ENCODE measurements at places on chromosomes 3 and 15.

DNA sequence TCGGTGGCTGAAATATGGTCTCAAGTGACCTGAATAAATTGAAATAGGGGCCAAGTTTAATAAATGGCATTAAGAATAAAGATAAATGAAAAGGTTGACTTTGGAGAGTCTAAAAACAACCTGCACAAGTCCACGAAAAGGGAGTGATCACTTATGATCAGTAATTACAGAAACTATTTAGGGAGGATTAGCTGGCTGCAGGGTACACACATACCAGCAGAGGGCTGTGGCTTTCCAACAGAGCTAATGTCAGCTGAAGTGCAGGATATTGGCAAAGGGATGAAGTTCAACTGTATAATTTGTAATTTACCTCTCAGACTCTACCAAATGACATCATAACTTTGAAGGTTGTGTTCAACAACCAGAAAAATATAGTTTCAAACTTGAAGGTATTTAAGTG is 86.8 kb downstream of the SYNPR start:
- no peak for DNase-seq

DNA sequence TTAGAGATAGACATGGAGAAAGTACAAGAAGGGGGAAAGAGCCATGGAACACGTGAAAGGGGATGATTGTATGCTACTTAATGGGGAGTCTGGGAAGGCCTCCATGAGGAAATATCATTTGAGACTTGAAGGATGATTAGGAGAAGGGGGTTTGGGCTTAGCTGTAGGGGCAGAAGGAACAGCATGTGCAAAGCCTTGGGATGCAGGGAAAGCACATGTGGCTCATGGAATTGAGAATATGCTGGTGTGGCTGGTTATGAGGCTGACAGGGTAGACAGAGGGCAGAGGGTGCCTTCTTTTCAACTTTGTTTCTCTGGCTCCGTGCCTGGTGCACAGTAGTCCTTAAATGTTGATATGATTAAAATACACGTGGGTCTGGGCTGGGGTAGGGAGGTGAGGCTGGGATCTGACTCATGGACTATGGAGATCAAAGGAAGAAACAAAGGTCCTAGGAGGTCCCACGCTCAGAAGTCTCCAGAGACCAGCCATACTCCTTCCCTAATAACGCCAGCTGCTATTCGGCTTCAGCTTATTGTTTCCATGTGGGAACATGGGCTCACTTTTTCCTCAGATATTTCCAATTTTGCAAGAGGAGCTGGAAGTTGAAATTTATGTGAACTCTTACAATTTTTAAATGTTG is 1.1 kb downstream of the GTF2E1 start:
- peak; percentile 19 for DNase-seq

- no peak for DNase-seq
Measured at GRCh38 chr15:86115145-86115801, 35.6 kb downstream of the AGBL1 start.

DNA sequence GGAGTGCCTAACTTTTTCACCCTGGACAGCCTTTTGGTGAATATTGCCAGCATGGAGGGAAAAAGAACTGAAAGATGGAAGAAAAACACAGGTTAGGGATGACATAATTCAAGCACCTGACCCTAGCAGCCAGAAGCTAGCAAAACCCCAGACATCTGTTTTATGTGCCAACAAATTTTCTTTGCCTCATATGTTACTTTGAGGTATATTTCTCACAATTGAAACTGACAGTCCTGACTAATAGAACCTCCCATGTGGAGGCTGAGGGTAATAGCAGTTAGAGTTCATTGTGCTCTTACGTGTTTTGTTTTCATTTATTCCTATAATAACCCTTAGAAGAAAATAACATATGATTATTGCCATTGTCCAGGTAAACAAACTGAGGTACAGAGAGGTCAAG is 71.5 kb upstream of the SLC25A26 start:
- DNase-seq = no peak

DNA sequence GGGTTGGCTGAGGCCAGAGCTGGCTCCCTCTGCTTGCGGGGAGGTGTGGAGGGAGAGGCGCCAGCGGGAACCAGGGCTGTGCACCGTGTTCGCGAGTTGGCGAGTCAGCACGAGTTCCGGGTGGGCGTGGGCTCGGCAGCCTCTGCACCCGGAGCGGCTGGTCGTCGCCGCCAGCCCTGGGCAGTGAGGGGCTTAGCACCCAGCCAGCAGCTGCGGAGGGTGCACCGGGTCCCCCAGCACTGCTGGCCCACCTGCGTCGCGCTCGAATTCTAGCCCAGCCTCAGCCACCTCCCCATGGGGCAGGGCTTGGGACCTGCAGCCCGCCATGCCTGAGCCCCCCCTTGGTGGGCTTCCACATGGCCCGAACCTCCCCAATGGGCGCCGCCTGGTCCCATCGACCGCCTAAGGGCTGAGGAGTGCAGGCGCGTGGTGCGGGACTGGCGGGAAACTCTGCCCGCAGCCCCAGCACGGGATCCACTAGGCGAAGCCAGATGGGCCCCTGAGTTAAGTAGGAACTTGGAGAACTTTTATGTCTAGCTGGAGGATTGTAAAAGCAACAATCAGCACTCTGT is 125.6 kb downstream of the FRMD4B start:
- DNase-seq = no peak

DNA sequence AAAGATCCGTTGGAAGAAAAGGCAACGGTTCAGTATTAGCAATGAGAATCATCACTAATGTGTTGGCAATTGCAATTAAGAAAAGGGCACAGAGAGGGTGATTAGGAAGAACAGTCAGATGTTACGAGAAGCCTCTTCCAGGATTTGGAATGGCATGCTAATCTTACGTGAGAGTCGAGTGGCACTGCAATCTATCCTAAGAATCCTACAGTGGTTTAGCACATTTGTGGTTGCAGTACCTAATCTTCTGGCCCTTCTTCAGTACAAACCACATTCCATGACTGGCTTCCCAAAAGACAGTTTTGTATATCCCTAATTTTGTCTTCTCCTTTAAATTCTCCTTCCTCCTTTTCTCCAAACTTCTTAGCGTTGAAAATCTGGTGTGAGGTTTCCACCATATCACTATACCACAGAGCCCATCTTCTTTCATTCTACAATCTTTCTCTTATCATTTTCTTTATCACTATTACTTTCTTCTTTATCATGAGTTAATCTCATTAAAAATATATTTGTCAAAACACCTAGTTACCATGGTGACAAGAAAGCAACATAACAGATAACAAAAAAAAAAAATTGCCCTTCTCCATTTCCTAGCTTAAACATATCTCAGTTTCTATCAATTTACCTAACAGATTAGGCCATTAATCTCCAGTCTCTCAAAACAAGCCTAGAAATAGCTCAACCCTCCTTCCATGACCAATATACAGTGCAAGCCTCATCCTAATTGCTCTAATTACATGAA is 60.1 kb downstream of the IGSF11 start:
- no peak for DNase-seq

DNA sequence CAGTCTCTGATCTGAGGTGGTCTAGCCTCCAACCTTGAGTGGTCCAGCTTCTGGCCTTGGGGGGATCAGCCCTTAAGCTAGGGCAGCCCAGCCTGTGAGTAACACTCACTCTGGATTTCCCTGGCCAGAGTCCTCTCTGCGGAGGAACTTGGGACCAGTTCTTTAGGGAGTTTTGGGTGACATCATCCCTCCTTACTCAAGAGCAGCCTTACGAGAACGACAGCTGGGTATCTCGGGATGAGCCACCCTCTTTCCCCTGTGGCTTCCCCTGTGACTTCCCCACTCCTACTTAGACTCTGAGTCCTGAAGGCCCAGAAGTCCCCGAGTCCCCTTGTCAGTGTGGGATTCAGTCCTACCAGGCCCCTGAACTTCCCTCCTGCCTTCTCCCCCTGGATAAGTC is 10.2 kb upstream of the PLXND1 start:
- no peak for DNase-seq

DNA sequence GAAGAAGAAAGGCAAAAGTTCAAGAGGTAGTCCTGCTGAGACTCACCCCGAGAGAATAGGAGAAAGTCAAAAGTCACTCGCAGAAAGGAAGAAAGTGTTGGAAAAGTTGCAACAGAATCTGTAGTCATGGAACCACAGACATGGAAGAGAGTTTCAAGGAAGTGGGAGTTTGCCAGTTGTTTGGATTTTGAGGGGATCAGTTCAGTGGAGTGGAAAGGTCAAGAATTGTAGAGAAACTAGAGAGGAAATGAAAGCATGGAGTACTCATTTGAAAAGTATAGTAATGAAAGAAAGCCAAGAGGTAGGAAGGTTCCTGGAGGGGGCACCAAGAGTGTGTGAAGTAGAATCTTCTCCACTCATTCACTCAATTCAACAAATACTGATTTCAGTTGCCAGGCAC is 34.7 kb downstream of the SPTSSB start:
- DNase-seq = no peak

DNA sequence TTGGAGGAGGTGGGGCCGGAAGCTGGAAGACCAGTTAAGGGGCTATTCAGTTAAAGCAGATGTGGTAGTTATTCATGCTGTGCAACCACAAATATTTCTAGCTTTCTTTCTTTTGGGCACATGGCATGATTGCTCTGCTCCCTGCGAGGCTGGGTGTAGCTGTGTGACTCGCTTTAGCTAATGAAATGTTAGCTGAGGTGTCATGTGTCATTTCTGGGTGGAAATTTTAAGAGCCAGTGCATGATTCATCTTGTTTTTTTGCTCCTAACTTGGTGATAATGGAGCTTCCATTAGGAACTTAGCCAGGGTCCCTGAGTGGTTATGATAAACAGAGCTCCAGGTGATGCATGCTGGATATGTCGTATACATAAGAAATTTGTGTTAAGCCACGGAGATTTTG is 300.6 kb downstream of the SATB1 start:
- no peak for DNase-seq

DNA sequence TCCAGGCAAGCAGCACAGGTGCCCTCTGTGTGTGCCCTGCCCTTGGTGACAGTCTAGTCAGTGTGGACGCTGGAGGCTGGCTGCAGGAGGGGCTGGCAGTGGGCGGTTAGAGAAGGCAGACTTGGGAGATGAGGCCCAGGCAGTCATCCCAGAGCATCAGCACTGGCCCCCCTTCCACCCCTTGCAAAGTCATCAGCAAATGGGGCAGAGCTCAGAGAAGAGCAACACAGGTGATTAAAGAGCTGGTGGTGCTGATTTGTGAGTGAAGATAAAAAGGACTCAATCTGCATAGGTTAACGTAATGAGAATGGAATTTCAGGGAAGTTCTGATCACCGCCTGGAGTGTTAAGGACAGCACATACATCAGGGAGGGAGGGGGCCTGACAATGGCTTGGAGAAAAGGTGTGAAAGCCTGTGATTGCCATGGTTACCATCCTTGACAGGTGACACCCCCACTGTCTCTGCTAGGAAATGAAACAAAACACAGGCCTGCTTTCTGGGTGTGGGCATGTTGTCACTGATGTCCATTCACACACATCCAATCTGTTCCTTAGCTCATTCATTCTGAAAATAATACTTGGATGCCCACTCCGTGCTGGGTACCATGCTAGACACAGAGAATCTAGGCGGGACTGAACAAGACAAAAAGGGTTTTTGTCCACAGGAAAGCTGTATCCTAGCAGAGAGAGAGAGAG is 269.6 kb upstream of the ST8SIA2 start:
- no peak for DNase-seq

GRCh38 chr3:81911221-81911620 is 149.8 kb upstream of the GBE1 start:
- DNase-seq = no peak

GRCh38 chr3:27596334-27596841 is 112.2 kb upstream of the SLC4A7 start:
- no peak for DNase-seq

- no peak for DNase-seq
Measured at GRCh38 chr3:156443079-156443478, 111.8 kb downstream of the SSR3 start.

- DNase-seq = peak; percentile 85
Measured at GRCh38 chr3:125148836-125149235, 63.7 kb downstream of the SLC12A8 start.

DNA sequence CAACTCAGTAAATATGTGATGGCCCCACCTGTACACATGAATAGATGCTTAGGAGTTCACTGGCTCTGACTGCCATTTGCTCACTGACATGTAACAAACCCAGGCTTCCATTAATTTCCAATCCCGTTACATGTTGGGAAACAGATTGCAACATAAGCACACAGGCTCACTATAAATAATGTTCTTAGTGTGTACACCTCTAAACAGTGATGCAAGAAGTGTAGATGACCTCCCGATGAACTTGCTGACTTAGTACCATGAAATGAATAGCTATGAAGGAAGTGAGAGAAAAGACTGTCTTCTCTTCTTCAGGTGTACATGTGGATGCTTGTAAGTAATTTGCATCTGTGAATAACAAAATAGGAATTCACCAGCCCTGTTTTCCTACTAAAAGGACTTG is 21.4 kb upstream of the FSIP1 start:
- DNase-seq = no peak

DNA sequence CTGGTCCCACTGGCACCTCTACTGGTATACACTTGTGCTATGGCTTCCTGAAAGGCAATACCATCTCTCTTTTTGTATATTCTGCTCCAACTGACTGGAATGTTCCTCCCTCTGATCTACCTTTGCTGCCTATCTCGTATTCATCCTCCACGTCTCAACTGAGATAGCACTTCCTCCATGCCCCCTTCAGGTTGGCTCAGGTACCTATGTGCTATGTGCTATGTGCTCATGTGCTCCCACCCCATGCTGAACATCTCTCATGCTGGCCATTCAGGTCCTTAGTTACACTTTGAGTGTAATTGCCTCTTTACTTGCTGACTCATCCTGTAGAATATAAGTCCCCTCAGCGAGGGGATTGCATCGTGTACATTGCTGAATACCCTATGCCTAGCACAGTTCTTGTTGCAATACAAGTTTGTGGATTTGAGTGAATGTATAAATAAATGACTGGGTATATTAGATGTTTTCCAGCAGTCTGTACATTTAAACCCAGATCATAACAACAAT is 156.9 kb downstream of the SOX2 start:
- DNase-seq = no peak

DNA sequence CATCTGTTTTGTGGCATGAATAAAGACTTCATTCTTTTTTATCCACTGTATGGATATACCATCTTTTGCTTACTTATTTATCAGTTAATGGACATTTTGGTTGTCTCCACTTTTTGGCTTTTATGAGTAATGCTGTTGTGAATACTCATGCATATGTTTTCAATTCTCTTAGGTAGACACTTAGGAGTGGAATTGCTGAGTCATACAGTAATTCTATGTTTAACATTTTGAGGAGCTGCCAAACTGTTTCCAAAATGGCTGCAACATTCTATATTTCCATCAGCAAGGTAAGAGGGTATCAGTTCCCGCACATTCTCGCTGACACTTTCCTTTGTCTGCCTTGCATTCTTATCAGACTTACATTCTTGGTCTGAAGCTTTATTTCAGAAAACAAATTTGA is 191.1 kb downstream of the WNT5A start:
- no peak for DNase-seq

- no peak for DNase-seq
Measured at GRCh38 chr3:4898454-4899313, 80.6 kb upstream of the BHLHE40 start.

DNA sequence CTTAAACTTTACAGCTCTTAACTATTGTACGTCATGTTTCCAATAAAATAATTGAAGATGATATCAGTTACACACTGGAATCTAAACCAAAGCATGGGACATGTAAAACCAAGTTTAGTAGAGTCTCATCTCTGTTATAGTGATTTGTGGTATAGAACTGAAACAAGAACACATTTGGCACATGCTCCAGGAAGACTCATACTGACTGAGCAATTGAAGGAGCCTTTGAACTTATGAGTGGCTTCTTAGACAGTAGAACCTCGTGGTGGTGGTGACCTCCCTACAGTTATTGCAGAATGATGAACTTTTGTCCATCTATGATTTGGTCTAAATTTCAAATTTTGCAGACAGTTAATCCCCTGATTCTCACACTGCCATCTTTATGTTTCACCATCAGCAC is 729.7 kb downstream of the ROBO1 start:
- DNase-seq = no peak

Data from left hindlimb (tissue), 1 donor.